ENCODE measurements at places on chromosomes 7 and 10. TPM values are rescaled to one million over a fixed set of nuclear protein-coding genes. Genes with fewer than 3 reads are reported as not detected.

Gene SEMA3A
- 47.7 TPM for total RNA-seq

Gene RBP3
- not detected for total RNA-seq

Gene FAM131B
- 1.4 TPM for total RNA-seq

Gene AKR1D1
- not detected for total RNA-seq

All from endothelial cell of coronary artery (primary cell).